ENCODE measurements at places on chromosomes 2 and 18. TPM values are rescaled to one million over a fixed set of nuclear protein-coding genes. Genes with fewer than 3 reads are reported as not detected.

Gene AQP12A
- not detected for total RNA-seq

GRCh38 chr2:181675254-181675653 lies 5.1 kb downstream of the NEUROD1 start:
- no peak for DNase-seq

Gene HRH4
- 0.21 TPM for total RNA-seq

DNA sequence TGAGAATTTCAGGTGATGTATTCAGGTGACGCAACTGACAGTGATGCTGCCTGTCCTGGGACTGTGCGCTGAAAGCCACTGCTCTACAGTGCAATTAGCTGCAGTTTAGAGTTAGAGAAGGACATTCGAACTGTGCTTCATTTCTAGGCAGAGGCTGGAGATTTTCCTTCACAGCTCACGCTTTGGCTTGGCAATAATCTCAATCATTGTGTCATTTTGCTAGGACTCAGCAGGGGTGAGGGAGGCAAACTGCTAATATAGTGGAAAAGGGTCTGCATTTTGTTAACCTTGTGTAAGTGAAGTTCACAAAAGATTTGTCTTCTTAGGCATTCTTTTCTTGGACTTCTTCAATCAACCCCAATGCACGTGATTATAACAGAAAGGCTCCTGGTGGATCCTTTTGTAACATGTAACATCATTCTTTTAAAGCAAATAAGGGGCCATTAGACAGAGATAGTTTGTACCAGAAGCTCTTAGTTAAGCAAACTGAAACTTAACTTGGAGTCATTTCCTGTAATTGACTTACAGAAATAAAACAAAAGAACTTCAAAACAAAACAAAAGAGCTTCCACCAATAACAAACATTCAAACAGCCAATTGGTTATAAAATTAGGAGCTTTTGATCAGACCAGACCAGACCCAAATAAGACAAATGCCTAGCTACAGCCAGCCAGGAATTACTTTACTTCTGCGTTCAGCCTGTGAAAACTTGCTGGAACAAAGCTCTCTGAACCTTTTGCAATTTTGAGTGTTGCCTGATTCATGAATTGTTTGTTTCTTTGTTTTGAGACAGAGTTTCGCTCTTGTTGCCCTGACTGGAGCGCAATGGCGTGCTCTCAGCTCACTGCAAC lies 1376.3 kb upstream of the CELF4 start:
- DNase-seq: no peak

- no peak for DNase-seq
Measured at GRCh38 chr2:23686405-23687029, 240.4 kb downstream of the ATAD2B start.

GRCh38 chr2:241967467-241968144 lies 98.1 kb downstream of the RTP5 start:
- DNase-seq: no peak

DNA sequence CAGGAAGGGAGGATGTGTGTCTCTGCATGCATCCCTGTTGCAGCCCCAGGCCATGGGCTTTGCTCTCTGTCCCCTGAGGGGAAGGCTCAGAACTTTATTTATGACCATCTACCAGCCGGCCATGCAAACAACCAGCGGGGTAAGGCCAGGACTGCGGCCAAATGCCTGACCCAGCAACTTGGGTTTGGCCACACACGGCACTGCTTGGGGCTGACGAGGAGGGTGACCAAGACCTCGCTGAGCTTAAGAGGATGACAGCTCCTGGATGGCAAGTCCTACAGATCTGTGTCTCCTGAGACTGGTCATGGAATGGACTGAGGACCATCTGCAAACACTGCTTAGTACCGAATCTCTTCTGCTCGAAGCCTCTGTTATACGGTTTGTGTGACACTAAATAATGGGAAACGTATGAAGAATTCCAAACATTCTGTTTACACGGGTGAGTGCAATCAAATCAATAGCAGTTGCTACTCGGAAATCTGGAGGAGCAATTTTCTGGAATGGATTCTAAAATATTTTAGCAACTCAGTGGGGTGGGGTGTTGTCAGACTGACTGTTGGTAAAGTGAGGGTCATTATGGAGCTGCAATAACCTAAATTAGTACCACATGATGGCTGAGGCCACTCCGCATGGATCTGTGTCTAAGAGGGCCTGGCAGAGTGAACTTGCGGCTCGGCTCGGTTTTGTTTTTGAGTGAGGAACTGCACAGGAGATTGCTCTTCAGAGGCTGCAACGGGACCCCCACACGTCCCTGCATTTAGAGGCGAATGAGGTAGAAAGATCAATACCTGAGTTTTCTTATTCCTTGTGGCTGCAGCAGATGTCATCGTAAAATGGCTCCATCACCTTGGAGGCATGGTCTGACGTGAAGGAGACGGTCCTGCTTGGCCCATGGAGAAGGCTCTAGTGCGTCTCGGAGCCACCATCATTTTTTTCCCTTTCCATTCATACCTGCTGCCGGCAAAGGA lies 26.6 kb downstream of the TMEM18 start:
- DNase-seq: no peak

DNA sequence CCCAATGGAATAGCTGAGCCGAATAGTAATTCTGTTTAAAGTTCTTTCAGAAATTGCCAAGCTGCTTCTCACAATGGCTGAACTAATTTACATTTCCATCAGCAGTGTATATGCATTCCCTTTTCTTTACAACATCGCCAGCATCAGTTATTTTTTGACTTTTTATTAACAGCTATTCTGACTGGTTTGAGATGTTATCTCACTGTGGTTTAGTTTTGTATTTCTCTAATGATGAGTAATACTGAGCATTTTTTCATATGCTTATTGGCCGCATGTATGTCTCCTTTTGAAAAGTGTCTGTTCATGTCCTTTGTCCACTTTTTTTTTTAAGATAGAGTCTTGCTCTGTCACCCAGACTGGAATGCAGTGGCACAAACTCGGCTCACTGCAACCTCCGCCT lies 100.7 kb downstream of the C2orf74 start:
- DNase-seq: no peak

Gene NR4A2
- 1.2 TPM for total RNA-seq

GRCh38 chr2:23487735-23488492 lies 102.9 kb downstream of the KLHL29 start:
- DNase-seq: no peak

DNA sequence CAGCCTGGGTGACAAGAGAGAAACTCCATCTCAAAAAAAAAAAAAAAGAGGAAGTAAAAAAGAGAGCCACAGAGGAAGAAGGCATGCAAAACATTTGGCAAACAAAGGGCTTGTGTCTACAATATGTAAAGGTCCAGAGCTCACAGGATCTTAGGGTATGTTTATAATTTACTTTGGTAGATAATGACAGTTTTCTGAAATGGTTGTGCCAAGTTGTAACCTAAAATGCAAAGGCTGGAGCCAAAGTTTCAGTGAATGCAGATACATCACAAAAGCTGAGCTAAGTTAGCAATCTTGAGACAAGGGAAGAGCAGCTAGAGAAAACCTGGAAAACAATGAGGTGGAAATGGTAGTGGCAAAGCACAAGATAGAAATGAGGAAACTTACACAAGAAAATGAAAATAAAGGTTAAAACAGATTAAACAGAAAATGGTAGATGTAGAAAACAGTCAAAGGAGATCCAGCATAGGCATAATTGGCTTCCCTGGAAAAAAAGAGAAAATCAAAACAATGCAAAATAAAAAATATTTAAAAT lies 77.5 kb upstream of the HK2 start:
- DNase-seq: no peak

GRCh38 chr2:175049661-175050060 lies 44.5 kb upstream of the CHN1 start:
- no peak for DNase-seq

- DNase-seq: no peak
Measured at GRCh38 chr2:50309503-50309902, 722.4 kb downstream of the NRXN1 start.

Gene RNF138
- 77.4 TPM for total RNA-seq

DNA sequence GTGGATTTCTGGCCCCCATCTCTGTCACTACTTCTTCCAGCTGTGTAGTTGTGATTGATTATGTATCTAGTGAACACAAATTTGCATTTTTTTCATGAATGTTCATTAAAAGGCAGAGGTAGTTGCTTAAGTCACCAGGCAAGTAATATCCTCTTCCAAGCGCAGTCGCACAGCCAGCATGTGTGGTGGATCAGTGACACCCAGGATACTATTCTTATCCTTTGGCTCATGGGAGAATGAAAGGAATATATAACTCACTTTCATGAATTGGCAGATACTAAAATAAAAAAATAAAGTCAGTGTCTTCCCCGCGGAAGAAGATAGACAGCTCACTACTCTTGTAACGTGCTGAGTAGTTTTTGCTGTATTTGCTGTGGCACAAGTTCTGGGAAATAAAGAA lies 387.8 kb downstream of the CDH7 start:
- DNase-seq: no peak

- DNase-seq: no peak
Measured at GRCh38 chr2:158932131-158932645, 36.3 kb upstream of the TANC1 start.

Gene CYS1
- 0.15 TPM for total RNA-seq

DNA sequence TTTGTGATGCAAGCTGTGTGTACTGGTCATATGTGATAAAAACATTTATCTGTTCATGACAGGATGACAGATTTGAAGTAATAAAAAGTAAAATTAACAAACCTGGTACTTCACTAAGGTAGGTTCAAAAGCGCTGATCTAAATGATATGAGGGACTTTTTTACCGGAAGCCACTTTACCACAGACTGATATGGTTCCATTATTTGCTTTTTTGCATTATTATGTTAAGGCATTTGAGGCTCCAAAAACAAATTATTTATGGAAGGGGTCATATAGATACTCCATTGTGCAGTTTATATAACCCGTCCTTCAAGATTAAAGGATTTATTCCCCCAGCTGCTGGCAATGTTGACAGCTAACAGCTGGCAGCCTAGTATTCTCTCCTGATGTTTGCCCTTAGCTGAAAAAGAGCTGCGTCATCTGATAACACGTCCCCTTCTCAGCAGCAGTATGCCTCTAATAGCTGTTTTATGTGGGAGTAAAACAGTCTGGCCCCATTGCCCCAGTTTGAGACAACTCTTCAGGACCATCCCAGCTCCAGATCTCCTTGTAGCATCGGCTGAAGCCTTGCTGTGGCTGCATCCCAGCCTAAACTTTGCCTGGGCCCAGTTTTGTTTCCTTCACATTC lies 84.8 kb upstream of the XIRP2 start:
- DNase-seq: no peak

Gene PPP4R3B
- total RNA-seq: 76.1 TPM

DNA sequence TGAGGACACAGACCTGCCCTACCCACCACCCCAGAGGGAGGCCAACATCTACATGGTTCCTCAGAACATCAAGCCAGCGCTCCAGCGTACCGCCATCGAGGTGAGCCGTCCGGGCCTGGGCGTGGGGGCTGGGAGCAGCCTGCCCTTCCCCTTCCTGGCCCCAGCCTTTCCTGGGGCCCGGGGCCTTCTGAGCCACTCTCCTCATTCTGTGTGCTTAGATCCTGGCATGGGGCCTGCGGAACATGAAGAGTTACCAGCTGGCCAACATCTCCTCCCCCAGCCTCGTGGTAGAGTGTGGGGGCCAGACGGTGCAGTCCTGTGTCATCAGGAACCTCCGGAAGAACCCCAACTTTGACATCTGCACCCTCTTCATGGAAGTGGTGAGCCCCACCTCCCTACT lies 157.9 kb downstream of the DYSF start:
- no peak for DNase-seq

DNA sequence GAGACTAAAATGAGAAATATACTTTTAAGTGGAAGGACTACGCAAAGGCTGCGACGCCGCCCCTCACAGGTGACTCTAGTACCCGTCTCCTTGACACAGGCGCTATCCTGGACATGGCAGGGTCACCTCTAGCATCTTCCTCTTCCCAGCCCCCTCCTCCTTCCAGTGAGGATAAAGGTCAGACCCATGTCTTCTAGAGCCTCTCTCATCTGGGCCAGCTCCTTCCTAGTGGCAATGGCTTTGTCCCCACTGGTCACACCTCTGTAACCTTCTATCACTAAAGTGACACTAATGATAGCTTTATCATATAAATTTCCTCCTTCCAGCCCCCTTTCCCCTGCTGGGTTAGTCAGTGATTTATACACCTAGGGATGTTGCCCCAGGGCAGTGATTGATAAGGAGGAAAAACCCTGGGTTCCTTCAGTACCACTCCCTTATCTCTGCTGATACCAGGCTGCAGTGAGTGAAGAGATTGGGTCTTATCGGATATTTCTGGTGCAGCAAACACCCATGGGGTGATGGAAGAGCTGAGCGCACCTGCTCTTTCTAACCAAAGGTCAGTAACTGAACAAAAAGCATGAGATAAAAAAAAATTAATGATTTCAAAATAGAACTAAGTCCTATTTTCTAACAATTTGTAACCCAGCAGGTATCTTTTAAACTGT lies 62.0 kb upstream of the FZD5 start:
- DNase-seq: no peak

DNA sequence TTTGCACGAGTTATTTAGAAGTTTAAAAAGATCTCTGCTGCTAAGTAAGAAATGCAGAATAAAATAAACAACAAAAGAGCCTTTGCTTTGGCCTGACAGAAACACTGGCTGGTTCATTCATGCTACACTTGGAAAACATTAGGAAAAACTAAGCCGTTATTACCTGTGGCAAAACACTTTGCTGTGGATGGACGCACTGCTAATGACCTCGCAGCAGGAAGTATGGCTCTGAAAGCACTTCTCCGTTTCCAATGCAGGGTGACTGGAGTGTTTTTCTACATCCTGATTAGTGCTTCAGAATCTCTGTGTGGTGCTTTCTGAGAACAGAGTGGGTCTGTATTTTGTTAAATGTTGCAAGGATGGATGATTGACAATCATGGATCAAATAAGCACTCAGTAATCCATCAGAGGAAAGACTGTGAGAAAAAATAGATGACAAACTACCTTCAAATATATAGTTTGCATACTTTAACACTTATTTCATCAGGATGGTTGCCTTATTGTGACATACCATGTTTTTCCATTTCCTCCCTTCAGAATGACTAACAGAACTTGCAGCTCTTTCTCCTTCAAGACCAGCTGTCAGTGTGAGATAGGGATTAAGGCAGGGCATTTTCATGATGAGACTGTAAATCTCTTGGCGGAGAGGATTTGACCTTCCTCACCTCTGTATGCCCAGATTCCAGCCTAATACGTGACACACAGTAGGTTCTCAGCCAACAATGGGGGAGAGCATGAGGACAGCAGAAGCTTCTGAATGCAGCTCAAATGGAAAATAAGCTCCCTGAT lies 38.0 kb downstream of the LINC00305 start:
- DNase-seq: no peak

Measured in activated CD4-positive, alpha-beta T cell treated with anti-CD3 and anti-CD28 coated beads, Interleukin-2, amount 10 ng/mL, durations not matched to agents 7 days and 5 days (primary cell).